Smooth muscle cell of the brain vasculature (primary cell): ENCODE measurements at places on chromosomes 16 and 17.

- DNase-seq, result no peak
These were observed 19.3 kb downstream of the CD2BP2 start for GRCh38 chr16:30335598-30336474.

GRCh38 chr17:60395508-60396065, 3.7 kb upstream of the USP32 start:
- DNase-seq, result no peak

- no peak for DNase-seq
These were observed 15.2 kb upstream of the MTSS2 start for GRCh38 chr16:70701036-70701435.

DNA sequence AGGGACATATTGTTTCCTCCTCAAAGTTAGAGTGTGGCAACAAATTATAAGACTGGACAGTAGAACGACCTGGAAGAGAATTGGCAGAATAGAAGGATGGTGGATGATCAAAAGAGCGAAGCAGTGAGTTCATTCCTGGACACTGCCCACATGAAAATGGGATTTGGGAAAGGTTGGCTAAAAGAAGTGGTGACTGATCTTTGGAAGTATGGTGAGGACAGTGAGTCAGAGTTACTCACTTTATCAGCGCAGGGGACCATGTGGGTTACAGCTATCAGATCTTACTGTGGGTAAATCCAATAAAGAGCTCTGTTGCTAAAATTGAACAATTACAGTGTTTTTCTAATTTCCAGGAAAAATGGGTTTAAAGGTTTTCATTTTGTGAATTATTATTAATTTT, 2.7 kb upstream of the TANC2 start:
- no peak for DNase-seq

DNA sequence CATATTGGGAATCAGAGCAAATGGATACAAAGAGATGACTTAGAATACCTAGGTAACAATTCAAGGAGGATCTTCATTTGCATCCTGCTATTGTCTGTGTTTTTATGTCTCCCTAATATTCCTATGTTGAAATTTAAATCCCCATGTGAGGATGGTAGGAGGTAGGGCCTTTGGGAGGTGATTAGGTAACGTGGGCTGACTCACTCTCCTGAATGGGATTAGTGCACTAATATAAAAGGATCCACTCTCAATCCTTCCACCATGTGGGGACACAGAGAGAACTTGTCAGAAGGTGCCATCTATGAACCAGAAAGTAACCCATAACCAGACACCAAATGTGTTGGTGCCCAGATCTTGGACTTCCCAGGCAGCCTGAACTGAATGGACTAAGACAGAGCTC, 83.4 kb downstream of the CDH8 start:
- no peak for DNase-seq
